ENCODE measurements at places on chromosomes 4 and X.
A peak's percentile ranks its signal among the peaks of the same experiment; 100 is the strongest.

GRCh38 chr4:164952551-164952950 lies 24.9 kb downstream of the TRIM61 start:
- DNase-seq: no peak

GRCh38 chrX:110877326-110877725 lies 81.7 kb upstream of the CHRDL1 start:
- DNase-seq: no peak

DNA sequence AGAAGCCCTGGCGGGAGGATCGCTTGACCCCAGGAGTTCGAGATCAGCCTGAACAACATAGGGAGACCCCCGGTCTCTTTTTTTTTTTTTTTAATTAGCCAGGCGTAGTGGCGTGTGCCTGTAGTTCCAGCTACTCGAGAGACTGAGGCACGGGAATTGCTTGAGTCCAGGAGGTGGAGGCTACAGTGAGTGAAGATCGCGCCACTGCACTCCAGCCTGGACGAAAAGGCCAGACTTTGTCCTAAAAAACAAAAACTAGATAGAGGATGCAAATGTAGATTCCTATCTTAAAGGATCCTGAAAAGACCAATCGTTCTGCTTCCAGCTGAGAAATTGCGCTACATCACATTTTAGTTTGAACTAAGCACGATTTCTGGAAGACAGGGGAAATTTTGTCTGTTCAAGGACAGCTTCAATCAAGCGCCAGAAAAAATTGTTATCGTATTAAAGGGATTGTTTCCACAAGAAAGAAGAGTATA lies 627 bp upstream of the HSD17B11 start:
- DNase-seq: peak; percentile 27

GRCh38 chrX:50536955-50537354 lies 66.3 kb upstream of the DGKK start:
- DNase-seq: no peak

GRCh38 chrX:103644125-103644524 lies 15.3 kb downstream of the TCEAL1 start:
- no peak for DNase-seq

DNA sequence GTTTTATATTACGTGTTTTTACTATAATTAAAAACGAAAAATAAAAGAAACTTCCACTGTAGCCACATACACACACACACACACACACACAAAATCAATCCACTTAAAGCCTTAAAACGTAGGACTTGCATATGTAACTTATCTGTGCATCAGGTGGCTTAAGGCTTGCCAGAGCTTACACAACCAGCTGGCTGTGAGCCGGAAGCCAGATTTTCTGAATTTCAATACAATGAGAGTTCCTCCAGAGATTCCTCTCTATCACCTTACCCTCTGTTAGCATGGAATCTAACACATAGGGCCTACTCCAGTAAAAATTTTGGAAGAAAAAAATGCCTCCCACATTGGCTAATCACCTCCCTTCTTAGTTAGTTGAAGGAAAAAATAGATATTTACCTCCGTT lies 27.9 kb upstream of the SLITRK4 start:
- DNase-seq: no peak

DNA sequence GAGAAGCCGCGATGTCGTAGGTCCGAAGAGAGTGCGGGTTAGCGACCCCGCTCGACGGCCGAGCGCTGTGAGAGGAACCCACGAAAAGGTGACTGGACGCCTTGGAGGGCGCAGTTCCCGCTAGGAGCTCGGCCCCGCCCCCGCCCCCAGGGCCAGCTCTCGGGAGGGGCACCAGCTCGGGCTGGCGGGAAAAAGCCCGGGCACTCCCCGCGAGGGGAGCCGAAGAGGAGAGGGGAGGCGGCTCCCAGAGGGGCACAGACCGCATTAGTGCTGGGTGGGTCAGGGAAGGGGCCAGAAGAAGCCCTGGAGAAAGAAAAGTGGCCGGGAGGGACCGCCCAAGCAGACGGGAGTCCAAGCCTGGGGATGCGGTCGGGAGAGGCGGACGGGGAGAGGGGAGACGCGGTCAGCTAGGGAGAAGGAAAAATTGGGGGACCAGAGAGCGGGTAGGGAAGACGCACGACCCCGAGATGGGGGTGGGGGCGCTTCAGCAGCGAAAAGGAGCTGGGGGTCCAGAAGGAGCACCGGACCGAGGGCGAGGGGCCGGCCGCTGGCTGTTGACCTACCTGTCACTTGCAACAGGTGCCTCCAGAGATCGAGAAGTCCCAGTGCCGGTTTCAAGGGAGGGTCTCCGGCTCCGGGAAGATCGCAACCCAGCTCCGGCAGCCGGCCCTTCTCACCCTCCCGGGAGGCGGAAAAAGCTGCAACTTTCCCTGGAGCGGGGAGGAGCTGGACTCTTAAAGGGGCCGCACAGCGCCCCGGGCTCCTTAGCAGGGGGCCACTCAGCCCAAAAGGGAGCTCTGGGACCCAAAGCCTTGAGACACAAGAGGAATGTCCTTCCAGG lies at the start of gene SYTL4:
TSS of gene SYTL4 (minus strand) at position 681 of the 841 bp plus-strand sequence. CDS start 30,084 bp downstream, outside the sequence.
- DNase-seq: no peak

GRCh38 chr4:87060957-87061356 lies 126.1 kb downstream of the AFF1 start:
- no peak for DNase-seq

- DNase-seq: no peak
These were observed 731.9 kb upstream of the PCDH10 start for GRCh38 chr4:132417220-132417619.

DNA sequence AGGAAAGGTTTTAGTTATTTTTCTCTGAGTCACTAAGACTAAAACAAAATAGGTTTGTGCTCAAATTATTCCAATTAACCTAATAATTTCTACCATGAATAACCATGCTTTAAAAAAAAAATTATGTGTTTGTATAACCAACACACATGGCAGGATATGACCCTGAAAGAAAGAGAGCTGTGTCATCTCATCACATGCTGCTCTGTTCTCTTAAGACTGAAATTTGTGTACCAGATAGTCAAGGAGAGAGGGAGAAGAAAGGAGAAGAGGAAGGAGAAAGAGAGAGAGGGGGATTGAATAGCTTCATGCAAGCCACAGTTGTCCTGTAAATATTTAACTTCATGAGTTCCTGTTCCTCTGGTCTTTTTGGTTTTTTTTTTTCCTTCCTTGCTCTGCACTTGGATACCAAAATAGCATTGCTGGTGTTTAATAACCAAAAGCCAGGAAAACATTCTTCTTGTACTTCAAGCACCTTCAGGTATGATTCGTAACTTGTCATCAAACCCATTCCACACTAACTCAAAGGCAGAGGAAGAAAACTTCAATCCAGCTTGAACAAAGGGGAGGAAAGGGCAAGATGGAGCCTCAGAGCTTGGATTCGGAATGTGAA lies 6.4 kb upstream of the PROM1 start:
- DNase-seq: no peak

GRCh38 chr4:166293556-166293955 lies 420.5 kb downstream of the TLL1 start:
- DNase-seq: no peak

GRCh38 chr4:22167201-22167600 lies 218.6 kb upstream of the KCNIP4 start:
- no peak for DNase-seq

DNA sequence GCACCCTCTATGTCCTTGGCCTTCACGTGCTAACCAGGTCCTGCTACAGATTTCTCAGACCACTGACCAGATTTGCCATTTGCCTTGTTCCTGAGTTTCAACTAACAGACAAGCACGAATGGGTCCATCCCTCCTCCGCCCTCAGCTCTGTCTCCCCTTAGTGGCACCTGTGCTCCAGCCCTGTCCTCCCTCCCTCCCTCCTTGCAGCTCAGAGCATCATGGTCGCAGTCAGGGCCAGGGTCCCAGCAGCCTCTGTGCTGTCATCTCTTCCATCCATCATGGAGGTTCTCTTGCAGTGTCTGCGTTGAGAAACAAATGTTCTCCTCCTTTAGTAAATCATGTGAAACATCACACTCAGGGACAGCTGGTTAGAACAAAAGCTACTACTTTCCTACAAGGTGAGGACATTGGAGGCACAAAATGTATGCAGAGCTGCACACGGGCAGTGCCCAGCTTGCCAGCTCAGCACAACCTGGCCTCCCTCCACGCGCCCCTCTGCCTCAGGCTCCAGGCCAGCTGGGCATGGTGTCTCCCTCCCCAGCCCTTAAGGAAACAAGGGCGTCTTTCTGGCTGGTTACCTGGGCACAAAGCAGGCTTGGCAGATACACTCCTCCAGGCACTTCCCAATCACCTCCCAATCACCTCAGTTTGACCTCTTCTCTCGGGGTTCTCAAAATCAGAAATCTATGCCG lies 79.5 kb upstream of the ATP6AP2 start:
- no peak for DNase-seq

DNA sequence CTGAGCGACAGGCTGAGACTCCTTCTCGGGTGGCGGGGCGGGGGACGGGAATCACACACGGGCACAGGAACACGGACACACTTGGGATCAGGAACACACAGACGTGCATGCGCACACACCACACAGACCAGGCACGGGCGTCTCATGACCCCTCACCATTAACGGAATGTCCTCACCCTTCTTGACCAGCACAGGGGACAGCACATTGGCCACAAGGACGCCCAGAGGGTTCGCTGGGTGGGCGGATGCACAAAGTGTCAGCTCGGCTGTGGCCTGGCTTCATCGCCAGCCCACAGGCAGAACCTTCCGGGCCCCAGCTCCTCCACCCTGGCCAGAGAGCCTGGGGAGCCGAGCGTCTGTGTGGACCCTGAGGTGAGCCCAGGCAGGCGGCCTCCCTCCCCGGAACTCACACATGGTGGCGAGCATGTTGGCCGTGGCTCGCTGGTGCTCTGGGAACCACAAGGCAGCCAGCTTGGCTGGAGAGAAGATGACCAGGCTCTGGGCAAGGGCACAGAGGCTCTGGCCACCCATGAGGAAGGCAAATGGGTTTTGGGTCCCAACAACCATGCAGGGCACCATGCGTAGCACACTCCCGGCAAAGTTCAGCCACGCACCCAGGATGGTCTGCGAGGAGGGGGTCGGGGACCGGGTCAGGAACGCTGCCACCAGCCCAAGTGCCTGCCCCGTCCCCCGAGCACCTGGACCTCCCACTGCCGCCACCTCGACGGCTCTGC lies 3.1 kb downstream of the SLC49A3 start:
- DNase-seq: no peak

- no peak for DNase-seq
These were observed 141.4 kb downstream of the GRID2 start for GRCh38 chr4:92445127-92445526.

- DNase-seq: no peak
These were observed 70.9 kb downstream of the CYTL1 start for GRCh38 chr4:4948370-4948769.

GRCh38 chrX:120791013-120791643 lies 84.5 kb downstream of the CT47B1 start:
- DNase-seq: no peak

- no peak for DNase-seq
These were observed 30.6 kb downstream of the ANXA5 start for GRCh38 chr4:121666091-121666679.

- DNase-seq: no peak
These were observed 177.5 kb downstream of the ENOX2 start for GRCh38 chrX:130725519-130725918.

GRCh38 chr4:163833669-163834068 lies 339.2 kb downstream of the TMA16 start:
- no peak for DNase-seq

GRCh38 chr4:17846266-17846665 lies 35.5 kb downstream of the NCAPG start:
- DNase-seq: no peak

DNA sequence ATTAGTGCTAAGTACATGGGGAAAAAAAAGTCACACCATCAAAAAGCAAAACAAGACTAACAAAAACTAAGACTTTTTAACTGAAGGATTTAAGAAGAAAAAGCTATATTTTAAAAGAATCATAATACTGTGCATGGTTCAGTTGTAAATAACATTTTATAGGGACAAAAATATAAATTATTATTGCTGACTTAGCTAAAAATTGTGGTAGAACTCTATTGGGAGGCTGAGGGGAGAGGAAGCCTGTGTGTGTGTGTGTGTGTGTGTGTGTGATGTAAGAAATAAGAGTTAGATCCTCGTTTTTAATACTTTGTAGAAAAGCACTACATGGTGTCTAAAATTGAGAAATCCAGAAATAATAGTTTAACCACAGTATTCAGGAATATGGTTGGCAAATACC lies 1950.9 kb upstream of the TENM3 start:
- no peak for DNase-seq

DNA sequence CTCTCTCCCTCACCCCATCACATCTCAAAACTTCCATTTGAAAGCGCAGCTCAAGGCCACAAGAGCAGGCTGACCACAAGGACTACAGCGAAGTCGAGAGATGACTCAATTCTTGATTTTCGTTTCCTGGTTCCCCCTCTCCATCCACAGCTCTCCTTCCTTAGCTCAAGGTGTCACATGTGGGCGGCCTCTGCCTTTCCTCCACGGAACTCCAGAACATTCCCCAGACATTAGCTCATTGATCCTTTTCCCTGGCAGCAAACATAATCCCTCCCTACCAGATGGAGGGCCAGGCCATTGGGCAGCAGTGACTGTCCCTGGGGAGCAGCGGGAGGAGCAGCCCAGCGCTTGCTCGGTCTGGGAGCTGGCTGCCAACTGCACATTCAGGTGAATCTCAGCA lies 56.3 kb downstream of the CCDC149 start:
- no peak for DNase-seq

DNA sequence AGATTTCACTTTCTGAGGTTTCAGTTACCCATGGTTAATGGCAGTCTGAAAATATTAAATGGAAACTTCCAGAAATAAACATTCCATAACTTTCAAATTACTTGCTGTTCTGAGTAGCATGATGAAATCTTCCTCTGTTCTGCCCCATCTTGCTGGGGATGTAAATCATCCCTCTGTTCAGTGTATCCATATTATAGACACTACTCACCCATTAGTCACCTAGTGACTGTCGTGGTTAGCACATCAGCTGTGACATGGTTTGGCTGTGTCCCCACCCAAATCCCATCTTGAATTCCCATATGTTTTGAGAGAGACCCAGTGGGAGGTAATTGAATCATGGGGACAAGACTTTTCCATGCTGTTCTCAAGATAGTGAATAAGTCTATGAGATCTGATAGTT lies 125.5 kb upstream of the GIMD1 start:
- no peak for DNase-seq

DNA sequence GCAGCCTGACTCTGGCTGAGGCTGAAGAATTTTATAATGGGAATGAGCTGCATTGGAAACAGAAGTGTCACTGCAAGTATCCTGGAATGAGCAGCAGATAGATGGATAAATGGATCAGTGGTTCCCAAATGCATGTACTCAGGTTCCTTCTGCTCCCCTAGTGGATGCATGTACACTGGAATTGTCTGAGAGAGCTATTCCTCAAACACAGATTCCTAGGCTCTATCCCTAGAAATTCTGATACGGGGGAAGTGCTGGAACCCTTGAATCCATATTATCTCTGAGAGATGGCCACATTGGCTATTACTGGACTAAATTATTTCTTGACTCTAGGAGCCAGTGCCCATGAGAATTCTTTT lies 64.8 kb downstream of the TMEM131L start:
- DNase-seq: peak; percentile 20

All from Kasumi-1 (cell line).